ENCODE measurements at places on chromosomes 5 and 9.

GRCh38 chr5:27516437-27516836 is 478.1 kb upstream of the CDH9 start:
- DNase-seq, result no peak

DNA sequence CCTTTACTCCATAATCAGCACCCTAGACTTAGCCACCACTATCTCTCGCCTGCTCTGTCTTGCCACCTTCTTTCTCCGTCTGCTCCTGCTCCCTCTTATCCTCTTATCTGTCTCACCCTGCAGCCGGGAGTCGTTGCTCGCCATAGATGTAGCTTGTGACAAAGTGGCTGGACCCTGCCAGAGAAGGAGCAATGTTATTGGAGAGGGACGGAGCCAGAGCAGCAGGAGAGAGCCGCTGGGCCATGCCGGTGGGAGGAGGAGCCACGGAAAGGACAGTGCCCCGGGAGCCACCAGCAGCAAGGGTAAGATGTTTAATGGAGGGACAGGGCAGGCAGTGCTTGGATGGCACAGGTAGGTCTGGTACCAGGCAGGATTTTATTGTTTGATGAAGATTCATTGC is 137.3 kb downstream of the SEC61B start:
- DNase-seq, result no peak

DNA sequence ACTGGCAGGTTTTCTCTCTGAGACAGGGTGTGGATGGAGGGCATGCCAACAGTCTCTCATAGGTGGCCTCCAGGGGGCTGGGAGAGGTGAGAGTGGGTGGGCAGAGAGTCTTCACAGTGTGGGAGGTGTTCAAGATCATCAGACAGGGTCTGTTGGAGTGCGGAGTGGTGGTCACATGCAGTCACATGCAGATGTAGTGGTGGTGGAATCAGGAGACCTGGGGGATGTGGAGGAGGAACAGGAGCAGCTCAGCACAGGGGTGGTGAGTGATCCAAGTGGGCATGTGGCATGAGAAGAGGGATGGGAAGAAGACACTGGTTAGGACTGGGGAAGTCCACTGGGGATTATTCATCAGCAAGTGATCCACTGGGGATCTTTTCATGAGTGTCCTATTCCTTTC is 5.8 kb downstream of the GM2A start:
- DNase-seq, result no peak

- no peak for DNase-seq
Observed at GRCh38 chr5:172775326-172776234, 4.6 kb upstream of the DUSP1 start.

DNA sequence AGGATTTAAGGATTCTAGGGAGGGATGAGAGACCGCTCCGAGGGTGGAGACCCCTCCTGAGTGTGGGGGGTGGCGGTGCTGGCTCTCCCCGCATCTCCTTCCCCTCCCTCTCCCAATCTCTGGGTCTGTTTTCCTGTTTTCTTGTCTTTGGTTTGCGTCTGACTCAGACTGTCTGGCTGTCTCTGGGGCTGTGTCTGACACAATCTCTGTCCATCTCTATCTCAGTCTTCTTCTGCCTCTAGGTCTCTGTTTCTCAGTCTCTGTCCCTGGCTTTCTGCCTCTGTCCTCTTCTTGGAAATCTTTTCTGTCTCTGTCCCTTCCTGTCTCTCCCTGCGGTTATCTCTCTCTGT is 196 bp upstream of the GRM6 start:
- DNase-seq, result no peak

DNA sequence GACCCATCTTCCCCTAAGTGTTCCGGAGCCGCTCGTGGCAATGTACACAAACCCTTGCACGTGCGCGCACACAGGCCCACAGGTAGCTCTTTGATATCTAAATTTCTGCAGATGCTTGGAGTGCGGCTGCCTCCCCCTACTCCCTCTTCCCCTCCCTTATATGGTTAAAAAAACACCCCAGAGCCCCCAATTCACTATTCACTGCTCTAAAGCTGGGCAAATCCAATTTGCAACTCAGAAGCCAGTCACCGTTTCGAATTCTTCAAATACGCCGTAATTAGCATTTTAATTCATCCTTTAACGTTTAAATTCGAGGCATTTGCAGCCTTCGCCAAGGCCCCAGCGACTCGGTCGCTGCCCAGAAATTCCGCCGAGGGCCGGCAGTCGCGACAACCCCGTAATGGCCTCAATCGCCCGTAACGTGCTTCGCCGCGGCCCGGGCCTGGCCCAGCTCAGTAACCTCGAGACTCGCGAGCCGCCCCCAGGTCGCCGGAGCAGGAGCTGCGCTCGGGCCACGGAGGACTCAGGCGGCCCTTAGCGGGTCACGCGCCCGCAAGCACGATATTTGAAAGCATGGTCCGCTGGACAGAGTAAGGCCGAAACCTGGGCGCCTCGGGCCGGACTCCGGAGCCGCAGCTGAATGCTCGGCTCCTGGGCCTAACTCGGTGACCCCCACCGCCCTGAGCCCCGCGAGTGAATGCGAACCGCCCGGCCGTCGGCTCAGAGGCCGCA is 1.3 kb downstream of the IRX2 start:
- no peak for DNase-seq

DNA sequence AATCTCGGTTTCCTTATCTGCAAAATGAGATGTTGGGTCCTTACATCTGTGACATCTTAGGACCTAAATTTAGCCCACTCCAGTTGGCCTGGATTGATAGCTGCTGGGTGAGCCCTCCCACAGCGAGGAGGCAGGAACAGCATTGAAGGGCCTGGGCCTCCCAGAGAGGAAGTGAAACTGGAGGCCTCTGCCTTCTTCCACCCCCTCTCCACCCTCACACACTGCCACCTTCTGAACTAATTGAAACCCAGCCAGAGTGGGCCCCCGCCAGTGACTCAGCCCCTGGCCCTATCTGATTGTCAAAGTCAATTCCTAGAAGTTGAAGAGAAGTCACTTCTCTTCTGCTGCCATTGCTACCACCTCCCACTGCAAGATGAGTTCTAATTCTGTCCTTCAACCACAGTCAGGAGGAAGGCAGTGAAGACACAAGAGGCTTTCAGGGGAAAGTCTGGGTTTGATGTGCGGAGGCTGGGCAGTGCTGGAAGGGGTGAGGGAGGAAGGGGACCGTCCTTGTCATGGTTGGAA is 55.2 kb upstream of the NEK6 start:
- no peak for DNase-seq

- DNase-seq, result no peak
Observed at GRCh38 chr9:124699575-124699974, 71.5 kb downstream of the NR6A1 start.

Measured in HS-27A (cell line).